ENCODE measurements at places on chromosomes 3 and 15.

DNA sequence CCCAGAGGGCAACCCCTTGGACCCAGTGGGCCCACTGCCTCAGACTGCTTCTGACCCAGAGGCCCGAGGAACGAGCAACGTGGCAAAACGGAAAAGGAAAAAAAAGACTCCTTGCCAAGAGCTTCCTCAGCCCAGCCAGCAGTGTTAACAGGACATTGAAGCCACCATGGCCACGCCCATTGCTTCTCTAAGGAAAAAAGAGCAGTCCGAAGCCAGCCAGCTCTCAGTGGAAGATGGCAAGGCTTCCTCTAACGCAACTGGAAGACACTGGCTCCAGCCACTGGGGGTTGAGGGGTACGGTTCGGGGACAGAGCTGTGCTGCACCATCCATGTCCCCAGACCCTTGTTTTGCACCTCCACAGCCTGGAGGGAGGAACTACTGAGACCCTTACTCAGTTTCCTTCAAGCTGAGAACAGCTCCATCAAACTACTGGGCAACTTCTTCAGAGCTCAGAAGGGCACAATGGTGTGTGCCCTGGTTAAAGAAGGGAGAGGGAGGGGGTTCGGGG is 10.7 kb downstream of the BMF start:
- DNase-seq, result peak; percentile 73

DNA sequence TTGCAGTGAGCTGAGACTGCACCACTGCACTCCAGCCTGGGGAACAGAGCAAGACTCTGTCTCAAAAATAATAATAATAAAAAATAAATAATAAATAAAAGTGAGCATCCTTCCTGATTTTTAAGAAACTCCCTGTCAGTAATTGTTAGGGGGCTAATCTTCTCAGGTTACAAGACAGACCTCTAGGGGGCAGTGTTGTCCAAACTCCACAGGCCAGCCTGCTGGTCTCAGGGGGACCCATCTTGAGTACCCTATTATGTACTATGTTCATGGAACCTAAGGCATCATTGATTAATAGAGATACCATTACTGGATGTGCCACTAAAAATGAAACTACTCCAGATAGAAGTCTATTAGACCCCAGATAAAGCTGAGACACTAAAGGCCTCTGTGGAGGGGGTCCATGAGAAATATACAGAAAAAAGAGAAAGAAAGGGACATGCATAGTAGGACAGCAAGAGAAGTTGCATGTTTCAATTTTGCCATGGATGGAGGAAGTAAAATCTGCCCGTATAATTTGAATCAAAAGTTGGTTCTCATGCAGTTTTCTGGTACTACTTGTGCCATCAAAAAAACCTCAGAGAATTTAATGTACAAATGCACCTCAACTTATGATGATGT is 85.5 kb upstream of the CDV3 start:
- DNase-seq, result peak; percentile 39

DNA sequence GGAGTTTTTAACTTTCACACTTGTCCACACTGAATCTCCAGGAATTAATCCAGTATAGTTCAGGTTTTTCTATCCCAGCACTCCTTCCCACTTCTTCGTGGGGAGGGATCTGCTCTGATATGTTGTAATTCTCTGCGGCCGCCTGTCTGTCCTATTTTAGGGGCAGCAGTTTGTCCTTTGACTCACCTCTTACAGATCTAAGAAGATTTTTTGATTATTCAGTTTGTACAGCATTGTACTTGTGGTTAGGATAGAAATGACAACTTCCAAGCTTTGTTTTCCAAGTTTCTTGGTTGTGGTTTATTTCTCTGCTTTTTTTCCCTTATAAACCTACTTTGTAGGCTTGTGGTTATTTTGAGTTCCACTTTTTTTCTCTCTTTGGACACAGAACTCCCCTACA is 601.7 kb downstream of the SI start:
- DNase-seq, result no peak

GRCh38 chr3:177421481-177421785 is 224.2 kb upstream of the TBL1XR1 start:
- DNase-seq, result no peak

- no peak for DNase-seq
These were observed 29.7 kb downstream of the TCF12 start for GRCh38 chr15:56948000-56948763.

DNA sequence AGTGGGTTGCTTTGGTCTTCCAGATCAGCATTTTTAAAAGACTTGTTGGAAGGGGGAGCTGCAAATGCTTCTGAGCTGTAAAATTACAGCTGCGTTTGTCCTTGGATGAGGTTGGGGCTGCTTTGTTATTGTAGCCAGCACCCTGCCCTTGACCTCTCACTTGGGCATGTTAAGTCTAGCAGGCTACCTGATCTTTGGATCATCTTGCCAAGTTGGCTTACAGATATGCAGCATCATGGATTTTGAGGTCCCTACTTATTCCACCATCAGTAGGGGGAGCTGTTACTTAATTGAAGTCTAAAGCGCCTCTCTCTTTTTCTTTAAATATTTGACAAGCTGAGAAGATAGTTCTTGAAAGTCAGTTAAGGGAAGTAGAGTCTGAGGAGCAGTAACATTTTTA is 793.0 kb downstream of the MCTP2 start:
- DNase-seq, result no peak

All from Daoy (cell line).